ENCODE measurements at places on chromosomes 6 and 20.

- DNase-seq = no peak
These were observed 101.3 kb downstream of the FOXO3 start for GRCh38 chr6:108661982-108662381.

- no peak for DNase-seq
These were observed 57.7 kb upstream of the VSTM2L start for GRCh38 chr20:37845241-37845681.

GRCh38 chr20:34983089-34983820, 27.6 kb downstream of the MYH7B start:
- DNase-seq = no peak

DNA sequence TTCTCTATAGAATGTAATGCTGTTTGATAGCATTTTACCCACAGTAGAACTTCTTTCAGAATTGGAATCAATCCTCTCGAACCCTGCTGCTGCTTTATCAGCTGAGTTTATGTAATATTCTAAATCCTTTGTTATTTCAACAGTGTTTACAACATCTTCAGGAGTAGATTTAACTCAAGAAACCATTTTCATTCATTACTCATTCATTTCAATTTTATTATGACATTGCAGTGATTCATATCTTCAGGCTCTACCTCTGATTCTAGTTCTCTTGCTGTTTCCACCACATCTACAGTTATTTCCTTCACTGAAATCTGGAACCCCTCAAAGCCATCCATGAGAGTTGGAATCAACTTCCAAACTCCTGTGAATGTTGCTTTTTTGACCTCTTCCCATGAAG, 93.7 kb downstream of the ZFAND3 start:
- no peak for DNase-seq

- DNase-seq = no peak
These were observed 3.0 kb downstream of the CDH4 start for GRCh38 chr20:61254881-61255626.
